ENCODE measurements at places on chromosomes 16 and 17. TPM values are rescaled to one million over a fixed set of nuclear protein-coding genes. Genes with fewer than 3 reads are reported as not detected.

DNA sequence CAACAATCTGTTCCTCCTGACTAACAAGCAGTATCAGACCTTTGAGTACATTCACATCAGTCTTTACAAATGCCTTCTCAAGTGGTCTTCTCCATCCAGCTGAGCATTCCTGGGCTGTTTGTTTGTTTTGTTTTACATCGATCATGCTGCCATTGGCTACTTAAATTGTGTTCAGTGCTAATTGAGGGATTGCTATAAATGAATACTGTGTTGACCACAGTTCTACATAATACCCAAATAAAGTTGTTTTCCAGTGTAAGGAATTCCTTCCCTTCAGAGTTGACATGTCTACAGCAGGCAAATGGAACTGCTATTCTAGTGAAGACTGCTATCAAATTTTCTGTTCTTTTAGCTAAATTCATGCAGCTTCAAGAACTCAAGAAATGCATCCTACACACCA lies 3.2 kb downstream of the CDH8 start:
- DNase-seq: no peak

The SLC5A11 gene
- not detected for total RNA-seq

The CCL18 gene
- total RNA-seq: 0.89 TPM

- no peak for DNase-seq
Measured at GRCh38 chr17:33777674-33778073, 477.4 kb upstream of the CCL2 start.

DNA sequence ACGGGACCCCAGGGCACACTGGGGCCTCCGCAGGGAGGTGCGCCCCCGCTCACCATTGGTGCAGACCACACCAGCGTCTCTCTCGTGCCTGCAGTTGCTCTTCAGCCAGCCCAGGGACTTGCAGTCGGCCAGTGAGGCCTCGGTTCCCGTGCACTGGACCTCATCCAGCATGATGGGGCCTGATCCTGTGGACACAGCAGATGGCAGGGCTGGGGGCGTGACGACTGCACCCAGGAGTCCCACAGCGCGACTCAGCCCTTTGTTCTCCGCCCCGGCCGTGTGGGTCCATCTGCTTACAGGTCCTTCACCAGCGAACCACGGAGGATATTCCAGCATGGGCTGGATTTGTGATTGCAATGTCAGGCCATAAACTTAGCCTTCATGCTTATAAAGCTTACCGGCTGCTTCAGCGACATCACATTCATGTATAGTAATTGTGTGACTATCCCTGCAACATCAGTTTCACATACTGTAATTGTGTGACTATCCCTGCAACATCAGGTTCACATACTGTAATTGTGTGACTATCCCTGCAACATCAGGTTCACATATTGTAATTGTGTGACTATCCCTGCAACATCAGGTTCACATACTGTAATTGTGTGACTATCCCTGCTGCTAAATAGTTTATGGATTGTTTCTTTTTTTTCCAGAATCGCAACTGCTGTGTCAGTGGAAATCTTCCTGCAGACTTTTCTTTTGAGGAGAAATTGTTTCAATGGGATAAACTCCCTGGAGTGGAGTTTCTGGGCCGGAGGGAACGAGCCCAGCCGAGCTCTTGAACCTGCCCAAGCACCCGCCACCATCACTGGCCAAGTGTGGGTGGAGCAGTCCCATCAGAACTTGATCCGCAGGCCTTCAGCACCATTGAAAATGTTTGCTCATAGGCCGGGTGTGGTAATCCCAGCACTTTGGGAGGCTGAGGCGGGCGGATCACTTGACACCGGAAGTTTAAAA lies 4.8 kb downstream of the LGALS3BP start:
- DNase-seq: peak; percentile 82

DNA sequence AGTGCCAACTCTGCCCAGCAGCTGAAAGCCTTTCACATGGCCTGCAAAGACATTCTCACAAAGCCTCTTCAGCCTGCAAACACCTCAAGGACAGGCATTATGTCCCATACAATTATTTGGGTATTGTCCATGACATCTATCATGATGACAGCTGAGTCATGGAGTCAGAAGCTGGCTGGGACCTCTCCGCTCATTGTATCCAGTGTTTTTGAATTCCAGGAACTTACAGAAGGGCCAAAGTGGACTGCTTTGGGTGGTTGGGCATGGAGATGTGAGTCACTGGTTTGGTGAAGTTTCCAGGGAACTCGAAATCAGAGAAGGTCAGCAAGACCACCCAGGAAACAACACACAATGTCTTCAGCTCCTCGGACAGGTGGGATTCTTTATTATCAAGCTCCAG lies 188.6 kb upstream of the CCL2 start:
- DNase-seq: no peak

GRCh38 chr16:90019543-90020259 lies 445 bp upstream of the DBNDD1 start:
- DNase-seq: peak; percentile 44

DNA sequence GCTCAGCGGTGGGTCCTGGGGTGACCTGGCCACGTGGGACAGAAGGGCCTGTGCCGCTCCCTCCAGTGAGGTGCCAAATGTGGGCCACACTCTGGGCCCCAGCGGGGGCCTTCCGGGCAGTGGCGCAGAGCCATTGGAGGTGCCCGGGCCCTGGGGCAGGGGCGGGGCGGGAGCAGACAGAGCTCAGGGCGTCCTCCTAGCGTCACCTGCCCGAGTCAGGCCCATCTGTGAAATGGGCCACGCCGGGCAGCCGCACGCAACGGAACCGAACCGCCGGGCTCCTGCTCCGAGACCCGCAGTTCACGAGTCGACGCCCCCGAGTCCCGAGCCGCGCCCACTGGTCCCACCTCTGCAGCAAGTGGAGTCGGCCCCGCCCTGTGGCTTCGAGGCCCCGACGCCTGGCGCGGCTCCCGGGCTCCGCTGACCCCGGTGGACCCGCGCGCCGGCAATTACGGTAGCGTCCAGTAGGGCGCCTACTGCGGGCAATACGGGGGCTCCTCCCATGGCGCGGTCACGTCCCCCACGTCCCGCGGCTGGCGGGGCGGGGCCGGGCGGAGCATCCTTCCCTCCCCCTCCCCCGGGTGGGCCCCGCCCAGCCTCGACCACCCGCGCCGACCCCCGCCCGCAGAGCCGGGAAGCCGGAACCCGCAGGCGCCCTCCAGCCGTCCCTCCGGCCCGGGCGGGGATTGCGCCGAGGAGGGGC lies 1.9 kb downstream of the SLC16A3 start:
- peak; percentile 72 for DNase-seq

DNA sequence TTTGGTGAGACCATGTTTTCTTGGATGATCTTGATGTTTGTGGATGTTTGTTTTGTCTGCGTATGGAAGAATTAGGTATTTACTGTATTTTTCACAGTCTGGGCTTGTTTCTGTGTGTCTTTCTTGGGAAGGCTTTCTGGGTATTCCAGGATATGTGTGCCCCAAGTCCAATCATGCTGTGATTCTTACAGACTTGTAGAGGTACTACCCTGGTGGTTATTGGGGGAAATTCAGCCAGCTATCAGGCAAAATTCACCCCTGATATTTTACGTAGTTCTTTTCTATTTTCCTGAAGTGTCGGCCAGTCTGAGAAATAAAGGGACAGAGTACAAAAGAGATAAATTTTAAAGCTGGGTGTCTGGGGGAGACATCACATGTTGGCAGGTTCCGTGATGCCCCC lies 33.4 kb upstream of the ARL4D start:
- no peak for DNase-seq

GRCh38 chr16:19003935-19004334 lies 20.2 kb downstream of the TMC7 start:
- no peak for DNase-seq

Data from thyroid gland (tissue), 4 donors.